ENCODE measurements at places on chromosomes 5 and 9.

- no peak for DNase-seq
Measured at GRCh38 chr5:171309276-171310211, 496 bp downstream of the TLX3 start.

GRCh38 chr5:123264394-123264793 lies 158.8 kb downstream of the CEP120 start:
- DNase-seq = no peak

DNA sequence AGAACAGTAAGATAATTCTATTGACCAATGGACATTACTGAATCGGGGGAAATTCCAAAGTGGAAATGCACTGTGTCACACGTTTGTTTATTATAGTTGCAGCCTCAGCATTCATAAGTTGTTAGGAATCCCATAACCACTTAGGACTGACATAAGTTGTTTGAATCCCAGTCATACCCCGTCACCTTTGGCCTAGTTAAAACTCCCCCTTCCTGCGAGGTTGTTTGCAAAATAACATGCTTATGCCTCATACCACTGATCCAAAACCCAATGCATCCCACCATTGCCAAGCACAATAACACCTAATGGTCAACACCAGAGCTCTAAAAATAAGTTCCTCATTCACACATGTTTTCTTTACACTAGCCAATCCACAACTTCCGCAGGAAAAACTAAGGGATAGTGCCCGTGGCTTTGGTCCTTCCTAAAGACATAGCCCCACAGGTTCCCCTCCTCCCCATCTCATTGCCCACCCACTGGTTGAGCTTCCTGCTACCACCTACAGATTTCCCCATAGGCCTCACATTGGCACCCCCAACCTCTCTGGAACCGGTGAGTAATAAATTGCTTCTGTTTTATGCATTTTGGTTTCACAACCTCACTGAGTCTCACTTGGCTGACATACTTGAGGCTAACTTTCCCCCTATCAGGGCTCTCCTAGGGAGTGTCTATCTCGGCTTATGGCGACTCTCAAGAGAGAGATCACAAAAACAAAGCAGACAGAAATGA lies 42.3 kb upstream of the MUSK start:
- DNase-seq = peak; percentile 97

GRCh38 chr5:1438871-1439270 lies 6.4 kb downstream of the SLC6A3 start:
- no peak for DNase-seq

Measured in cardiac fibroblast (primary cell).